Hippocampal formation (tissue), 2 donors: ENCODE measurements at places on chromosomes 3 and 15.

GRCh38 chr3:130242850-130243569 lies 102.5 kb upstream of the COL6A5 start:
- DNase-seq = no peak

- DNase-seq = no peak
Observed at GRCh38 chr15:98725874-98726273, 77.5 kb downstream of the IGF1R start.

DNA sequence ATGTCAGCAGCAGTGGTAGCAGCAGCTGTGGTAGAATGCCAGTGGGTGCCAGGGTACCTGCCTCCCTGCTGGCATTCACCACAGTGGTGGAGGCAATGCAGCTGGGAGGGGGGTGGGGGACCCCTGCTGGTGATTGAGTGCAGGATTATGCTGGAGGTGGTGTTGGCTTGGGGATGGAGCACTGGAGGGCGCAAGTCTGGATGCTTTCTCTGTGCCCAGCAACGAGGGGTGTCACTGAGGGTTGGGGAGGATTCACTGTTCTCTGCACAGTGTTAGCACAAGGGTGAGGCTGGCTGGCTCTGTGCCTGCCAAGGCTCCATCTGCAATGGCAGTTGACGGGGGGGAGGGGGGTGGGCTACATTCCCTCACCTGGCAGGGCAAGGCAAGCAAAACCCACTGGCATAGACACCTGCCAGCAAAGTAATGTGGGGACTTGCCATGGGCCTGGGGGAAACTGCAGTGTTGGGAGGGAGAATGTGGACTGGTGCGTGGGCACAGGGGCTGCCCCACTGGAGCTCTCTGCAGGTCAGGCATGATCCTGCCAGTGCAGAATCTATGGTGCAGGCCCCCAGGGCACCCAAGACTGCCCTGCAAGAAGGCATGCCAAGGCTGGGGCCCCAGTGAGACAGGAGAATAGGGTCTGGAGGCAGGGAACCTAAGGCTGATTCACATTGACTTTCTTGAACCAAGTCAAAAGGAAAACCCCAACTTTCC lies 64.3 kb downstream of the MINDY4B start:
- DNase-seq = no peak

GRCh38 chr3:102129760-102130608 lies 280.7 kb downstream of the NFKBIZ start:
- no peak for DNase-seq

GRCh38 chr3:187799942-187800641 lies 54.8 kb upstream of the BCL6 start:
- no peak for DNase-seq

DNA sequence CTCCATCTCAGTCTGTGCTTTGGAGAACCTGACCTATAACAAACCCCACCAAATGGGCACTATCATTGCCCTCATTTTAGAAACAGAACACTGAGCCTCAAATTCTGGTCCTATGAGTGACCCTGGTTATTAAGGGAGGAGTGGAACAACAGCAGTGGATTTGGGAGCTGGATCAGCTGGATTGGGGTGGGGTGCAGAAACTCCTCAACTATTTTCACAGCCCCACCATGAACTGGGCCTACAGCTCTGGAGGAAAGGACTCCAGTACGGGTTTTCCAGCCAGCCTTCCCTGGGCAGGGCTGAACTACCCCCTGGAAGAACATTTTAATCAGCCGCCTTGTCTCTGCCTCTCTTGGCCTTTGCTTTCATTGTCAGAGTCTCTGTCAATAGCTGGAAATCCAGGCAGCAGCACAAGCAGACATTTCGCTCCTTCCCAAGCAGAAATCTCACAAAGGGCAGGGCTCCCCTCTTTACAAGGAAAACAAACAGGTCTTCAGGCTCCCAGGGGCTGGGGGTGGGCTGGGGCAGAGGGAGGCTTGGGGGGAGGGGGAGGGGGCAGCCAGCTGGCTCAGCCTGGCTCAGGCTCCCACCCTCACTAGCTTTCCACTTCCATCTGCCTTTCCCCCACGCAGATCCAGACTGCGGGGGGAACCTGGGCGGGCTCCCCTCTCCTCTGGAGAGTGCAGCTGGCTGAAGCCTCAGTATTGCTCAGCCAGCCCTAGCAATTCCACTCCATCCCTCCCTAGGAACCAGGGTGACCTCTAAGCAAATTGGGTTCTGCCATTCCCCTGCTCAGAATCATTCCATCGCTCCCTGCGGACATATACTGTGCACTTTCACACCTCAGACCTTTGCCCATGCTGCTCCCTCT lies 13.7 kb upstream of the TLE3 start:
- DNase-seq = peak; percentile 75

DNA sequence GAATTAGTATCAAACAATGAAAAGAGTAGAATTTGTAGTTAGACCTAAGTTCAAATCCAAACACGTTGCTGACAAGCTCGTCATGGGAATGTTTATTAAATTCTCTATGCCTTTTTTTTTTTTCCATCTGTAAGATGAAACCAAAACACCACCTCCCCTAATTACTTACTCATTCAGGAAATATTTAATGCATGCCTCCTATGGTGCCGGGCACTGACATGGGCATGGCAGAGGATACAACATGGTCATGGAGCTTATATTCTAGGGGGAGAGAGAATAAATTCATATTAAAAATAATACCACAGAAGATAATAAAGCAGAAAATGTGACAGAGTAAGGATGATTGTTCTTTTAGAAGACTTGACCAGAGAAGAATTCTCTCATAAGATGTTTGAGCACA lies 215.8 kb downstream of the RYR3 start:
- DNase-seq = no peak

DNA sequence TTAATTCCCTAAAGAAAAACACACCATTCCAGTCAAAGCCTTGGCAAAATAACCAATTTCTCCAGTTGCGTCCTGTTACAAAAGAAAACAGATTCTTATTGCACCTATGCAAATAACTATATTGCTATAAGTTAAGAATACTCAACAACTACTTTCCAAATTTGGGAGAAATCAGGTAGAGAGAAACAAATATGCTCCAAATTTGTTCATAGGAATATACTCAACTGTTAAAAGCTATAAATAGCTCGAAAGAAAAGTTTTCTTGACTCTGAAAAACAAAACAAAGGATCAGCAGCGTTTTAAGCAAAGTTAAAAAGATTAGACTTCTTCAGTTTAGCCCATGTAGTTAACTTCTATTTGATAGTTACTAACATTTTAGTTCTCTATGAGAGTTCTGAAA lies 20.1 kb upstream of the SKIL start:
- no peak for DNase-seq

DNA sequence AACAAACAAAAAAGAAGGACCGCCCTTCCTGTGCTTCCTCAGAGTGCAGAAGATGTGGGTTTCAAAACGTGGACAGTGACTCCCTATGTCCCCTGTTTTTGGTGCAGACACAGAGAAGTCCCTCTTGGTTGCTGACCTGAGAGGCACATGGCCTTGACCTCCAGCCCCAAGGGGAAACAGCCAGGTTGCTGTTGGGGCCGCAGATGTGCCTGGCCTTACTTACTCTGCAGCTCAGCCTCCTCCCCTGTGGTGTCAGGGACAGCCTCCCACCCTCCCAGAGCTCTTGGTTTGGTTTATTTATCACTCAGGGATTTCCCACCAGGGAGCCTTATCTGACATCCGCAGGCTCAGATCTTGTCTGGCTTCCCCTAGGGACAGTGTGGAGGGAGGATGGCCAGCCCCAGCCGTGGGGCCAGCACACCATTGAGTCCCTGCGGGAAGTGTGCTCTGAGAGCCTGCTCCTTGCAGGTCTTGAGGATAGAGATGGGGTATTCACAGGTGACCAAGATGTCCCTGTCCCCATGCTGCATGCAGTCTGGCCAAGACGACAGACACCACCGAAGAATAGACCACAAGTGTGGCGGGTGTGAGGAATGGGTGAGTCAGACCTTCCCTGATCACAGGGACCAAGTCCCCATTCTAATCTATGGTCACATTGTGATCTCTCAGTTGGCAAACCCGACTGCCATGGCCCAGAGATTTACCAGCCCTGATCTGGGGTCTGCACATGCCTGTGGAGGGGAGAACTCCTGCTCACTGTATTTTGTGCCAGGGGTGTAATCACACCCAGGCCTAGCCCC lies 134.3 kb upstream of the ABHD17C start:
- DNase-seq = no peak

GRCh38 chr3:173275740-173276139 lies 121.8 kb upstream of the NLGN1 start:
- DNase-seq = no peak

DNA sequence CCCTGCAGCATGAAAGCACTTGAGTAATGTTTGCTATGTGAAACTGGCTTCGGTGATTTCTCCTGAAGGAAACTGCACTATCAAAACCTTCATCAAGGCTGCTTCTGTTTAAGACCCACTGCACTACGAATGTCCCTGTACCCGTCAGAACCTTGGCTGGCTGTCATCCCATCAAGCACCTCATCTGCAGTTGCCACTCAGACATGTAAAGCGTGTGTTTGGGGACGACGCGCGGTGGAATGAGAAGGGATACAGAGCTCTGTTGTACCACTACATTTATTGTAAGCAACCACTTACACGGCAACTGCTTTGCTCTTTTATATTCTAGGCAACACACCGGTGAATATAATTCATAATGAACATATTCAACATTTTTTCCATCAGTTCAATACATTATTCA lies 147.6 kb downstream of the TIGIT start:
- no peak for DNase-seq

- DNase-seq = no peak
Observed at GRCh38 chr3:185558395-185558794, 6.0 kb upstream of the LIPH start.

DNA sequence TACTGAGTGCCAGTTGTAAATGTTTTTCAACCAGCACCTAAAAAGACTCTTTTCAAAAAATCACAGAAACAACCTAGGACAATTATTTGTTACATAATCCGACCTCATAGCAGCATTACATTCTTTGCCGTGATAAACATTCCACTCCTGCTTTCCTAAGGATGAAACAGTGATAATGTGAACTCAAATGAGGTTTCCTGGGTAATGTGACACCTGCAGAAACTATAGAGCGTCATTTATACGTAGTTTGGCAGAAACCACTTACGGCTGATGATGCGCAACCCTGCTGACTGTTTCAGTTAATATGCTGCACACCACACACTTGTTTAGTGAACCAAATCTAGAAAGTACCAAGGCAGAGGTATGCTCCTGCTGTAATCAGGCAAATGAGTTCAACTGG lies 55.8 kb downstream of the SEMA6D start:
- DNase-seq = no peak

DNA sequence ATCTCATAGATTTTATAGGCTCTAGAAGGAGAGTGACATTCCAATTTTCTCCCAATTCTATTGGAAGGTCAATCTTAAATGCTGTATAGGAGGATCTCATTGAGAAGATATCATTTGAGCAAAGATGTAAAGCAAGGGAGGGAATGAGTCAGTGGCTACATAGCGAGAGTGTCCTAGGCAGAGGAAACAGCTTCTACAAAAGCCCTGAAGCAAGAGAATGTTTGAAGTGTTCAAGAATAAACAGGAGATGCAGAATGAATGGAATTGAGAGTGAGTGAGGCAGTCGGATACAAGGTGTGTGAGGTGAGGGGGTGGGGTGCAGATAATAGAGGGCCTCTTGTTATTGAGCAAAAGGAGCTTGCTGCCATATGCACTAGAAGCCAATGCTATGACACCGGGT lies 545.9 kb downstream of the IGSF11 start:
- DNase-seq = no peak

DNA sequence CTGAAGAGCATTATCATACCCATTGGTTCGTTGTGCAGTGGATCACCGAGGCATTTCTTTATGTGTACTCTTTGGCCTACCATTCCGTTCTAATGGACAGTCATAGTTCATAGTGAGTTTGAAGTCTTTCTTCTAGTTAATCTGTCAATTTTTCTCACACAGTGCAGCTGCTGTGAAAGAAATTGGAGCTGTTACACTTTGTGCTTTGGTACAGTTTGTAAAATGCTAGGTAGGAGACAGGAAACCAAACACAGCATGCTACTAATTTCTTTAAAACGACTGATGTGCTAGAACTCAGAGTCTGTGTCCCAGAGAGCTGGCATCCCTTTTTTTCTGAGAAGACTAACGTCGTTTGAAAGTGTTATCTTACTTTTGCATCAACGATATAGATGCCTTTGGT lies 218.9 kb downstream of the CNTN4 start:
- no peak for DNase-seq

- no peak for DNase-seq
Observed at GRCh38 chr3:56796202-56796601, 5.5 kb downstream of the ARHGEF3 start.

GRCh38 chr15:89368566-89369223 lies 34.1 kb upstream of the POLG start:
- DNase-seq = no peak

GRCh38 chr3:129375099-129375498 lies 53.3 kb downstream of the EFCAB12 start:
- DNase-seq = no peak

GRCh38 chr3:170909129-170909903 lies 879 bp upstream of the EIF5A2 start:
- DNase-seq = no peak

DNA sequence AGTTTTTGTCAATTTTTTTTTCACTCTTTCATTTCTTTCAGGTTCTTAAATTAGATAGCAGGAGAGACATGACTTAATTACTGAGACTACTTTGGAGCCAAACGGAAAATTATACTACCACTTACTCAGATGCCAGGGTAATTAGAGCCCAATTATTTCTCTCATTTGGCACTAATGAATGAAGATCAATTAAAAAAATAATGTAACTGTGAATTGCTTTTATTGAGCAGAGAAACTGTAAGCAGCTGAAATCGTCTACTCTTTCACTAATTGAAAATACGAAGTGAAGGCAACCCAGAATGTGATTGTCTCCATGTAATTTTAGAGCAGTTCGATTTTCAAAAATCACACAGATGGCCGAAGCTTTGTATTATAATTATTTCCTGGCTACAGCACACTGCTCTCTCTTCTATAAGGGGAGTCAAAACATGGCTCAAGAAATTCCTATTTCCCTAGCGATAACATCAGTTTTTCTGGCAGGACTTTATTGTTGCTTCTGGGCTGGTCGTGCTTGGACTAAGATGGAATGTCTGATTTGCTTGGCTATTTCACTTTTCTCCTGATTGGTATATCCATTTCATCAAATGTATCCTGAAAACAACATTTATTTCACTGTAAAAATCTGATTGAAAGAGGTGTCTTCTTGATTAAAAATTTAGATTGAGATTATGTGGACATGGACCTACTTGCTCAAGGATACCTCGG lies 55.8 kb upstream of the PDZRN3 start:
- DNase-seq = no peak

- DNase-seq = no peak
Observed at GRCh38 chr3:123448536-123449101, at the start of gene ADCY5. TSS of gene ADCY5 (minus strand) at chr3:123449090. CDS start at chr3:123448545, 545 bp downstream.

DNA sequence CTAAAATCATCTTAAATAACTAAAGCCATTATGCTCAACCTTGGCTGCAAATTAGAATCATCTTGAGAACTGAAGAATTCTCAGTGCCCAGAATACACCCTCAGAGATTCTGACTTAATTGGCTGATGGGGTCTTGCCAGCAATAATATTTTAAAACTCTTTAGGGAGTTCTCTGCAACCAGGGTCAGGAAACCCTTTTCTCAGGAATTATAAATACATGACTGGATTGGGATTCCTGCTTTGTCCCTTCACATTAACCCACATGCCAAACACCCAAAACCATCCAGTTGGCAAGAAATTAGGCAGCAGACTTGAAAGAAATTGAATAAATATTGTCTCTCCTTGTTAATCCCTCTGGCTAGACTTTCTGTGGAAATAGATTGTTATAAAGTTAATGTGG lies 482.3 kb upstream of the NECTIN3 start:
- no peak for DNase-seq
